T-helper 9 cell (primary cell): ENCODE measurements at places on chromosomes 2 and 18.
A peak's percentile ranks its signal among the peaks of the same experiment; 100 is the strongest.

DNA sequence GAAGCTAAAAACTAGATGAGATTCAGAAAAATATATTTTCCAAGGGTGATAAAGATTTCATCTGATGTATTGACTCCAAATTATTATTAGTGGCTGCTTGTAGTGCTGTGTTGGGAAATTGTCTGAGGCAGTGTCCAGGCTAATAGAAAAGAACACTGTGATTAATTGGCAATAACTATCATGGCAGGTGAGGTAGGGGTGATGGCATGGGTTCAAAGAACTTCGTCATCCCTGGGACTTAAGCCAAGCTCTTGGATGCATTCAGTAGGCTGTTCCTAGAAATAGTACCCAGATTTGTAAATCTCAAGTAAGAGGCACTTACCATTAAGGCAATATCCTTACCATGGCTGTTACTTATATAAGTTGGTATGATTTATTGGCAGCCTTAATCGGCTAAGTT, 13.2 kb upstream of the RAPGEF4 start:
- DNase-seq, result no peak

- no peak for DNase-seq
These were observed 652.7 kb upstream of the FANCL start for GRCh38 chr2:58893656-58894351.

DNA sequence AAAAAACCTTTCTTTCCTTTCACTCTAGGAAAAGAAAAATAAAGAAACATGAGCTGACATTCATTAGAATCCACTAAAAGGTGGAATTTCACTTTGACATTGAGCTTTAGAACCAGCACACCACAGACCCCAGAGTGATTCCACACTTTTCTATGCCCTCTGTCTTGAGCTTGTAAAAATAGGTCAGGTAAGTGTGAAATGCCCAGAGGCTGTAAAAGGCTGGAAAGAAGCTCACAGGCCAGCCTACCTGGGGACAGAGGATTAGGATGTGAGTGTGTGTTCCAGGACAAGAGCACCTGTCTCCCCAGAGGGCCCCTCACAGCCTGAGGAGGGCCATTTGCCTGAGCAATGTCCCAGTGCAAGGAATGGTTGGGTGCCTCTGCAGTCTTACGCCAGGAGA, 56.3 kb upstream of the MYO3B start:
- no peak for DNase-seq

GRCh38 chr2:28633746-28634145, 117.9 kb upstream of the PPP1CB start:
- DNase-seq, result no peak

- no peak for DNase-seq
These were observed 251.8 kb downstream of the ZEB2 start for GRCh38 chr2:144268036-144268678.

DNA sequence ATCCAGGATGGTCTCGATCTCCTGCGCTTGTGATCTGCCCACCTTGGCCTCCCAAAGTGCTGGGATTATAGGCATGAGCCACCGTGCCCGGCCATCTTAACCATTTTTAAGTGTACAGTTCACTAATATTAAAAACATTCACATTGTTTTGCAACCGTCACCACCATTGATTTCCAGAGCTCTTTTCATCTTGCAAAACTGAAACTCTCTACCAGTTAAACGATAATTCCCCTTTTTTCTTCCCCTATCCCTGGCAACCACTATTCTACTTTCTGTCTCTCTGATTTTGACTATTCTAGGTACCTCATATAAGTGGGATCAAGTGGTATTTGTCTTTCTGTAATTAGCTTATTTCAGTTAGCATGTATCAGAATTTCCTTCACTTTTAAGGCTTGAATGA, 16.8 kb upstream of the NEUROD1 start:
- DNase-seq, result no peak

DNA sequence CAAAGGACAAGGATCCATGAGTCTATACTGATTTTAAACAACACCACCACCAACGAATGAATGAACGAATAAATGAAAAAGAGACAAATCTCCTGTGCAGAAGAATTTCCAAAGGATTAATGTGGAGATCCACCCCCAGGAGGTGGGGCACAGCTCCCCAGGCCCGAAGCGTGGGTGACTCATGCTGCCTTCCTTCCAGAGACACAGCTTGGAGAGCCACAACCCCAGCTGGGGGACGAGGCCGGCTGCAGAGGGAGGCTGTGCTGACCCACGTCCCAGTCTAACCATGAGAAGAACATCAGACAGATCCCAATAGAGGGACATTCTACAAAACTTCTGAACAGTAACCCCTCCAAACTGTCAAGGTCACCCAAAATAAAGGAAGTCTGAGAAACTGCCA, 557.3 kb upstream of the SALL3 start:
- no peak for DNase-seq

GRCh38 chr2:152241948-152242729, 66.6 kb upstream of the STAM2 start:
- no peak for DNase-seq

DNA sequence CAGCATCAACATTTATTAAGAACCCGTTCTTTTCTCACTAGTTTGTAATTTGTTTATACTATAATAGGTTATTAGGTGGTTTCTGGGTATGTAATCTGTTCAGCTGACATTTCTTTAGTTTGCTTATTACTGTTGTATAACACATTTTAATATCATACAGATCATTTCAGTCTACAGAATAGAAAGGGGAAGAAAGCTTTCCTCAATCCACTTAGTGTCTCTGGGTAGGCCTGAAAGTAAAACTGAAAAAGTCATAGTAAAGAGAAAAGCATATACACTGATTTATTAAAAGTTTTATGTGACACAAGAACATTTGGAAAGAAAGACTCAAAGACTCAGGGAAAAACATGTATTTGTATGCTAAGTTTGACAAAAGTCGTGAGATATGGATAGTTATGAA, 16.8 kb upstream of the KCNJ3 start:
- DNase-seq, result no peak

DNA sequence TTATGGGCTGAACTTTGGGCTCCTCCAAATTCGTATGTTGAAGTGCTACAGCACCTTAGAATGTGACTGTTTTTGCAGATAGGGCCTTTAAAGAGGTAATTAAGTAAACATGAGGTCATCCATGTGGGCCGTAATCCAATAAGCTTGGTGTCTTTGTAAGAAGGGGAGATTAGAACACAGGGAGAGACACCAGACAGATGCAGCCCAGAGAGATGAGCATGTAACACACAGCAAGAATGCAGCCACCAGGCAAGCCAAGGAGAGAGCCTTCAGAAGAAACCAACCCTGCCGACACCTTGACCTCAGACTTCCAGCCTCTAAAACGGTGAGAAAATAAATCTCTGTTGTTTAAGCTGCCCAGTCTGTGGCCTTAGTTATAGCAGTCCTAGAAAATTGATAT, 74.3 kb downstream of the HRH4 start:
- no peak for DNase-seq

GRCh38 chr2:121972203-121972602, 216.8 kb downstream of the TSN start:
- DNase-seq, result no peak

DNA sequence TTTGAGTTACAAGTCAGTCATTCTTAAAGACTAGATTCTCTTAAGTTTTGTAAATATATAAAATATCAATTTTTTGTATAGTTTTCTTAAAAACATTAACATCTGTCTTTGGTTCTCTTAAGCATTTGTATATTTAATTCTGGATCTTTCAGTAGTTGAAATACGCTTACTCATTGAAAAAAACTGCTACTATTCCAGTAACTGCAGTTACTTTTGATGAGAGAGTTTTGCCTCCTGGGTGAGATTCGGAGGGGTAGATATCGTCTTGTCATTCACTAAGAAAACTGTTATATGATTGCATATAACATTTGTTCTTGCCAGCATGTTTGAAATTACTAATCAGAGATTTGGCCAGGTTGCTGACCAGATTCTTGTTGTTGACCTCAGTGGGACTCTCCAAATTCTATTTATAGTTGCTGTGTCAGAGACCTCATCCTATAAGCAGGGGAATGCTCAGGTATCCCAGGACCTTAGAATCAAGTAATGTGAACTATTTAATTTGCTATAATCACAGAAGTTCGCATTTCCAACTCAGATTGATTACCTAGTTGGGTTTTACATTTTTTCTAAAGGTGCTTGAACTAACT, 7.9 kb downstream of the AGPS start:
- no peak for DNase-seq

- no peak for DNase-seq
These were observed 215.4 kb upstream of the ITGA4 start for GRCh38 chr2:181241797-181242196.

DNA sequence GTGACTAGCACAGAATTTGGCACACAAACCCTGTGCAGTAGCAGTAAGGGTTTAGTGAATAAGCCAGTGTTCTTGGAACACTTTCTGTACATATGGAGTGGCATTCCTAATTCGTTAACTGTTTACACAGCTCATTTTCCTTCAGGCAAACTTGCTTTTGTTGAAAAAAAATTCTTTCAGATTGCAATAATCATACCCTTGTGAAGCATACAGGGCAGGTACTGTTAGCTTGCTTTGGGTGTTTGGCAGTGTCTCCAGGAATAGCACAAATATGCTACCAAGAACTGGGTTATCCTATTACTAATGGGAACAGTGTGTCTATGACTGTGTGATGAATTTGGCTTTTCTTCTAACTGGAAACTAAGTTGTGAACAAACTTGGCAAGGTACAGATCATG, 33.4 kb downstream of the UGP2 start:
- DNase-seq, result no peak

DNA sequence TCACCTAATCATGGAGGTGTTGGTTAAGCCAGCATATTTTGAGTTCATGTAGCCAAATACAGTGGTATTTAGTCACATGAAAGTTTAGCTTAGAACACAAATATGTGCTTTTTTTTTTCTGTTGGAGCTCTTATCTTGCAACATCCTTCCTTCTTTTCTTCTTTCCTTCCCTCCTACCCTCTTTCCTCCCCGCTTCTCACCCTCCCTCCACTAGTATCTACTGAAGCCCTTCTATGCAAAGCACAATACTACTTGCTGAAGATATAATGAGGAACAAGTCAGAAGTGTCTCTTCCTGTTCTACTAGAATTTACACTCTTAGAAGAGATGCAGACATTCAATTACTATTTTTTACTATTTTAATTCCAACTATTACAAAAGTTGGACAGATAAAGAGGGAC, 105.0 kb upstream of the ITGA4 start:
- DNase-seq, result no peak

- no peak for DNase-seq
These were observed 592 bp downstream of the ME2 start for GRCh38 chr18:50879302-50880118.

DNA sequence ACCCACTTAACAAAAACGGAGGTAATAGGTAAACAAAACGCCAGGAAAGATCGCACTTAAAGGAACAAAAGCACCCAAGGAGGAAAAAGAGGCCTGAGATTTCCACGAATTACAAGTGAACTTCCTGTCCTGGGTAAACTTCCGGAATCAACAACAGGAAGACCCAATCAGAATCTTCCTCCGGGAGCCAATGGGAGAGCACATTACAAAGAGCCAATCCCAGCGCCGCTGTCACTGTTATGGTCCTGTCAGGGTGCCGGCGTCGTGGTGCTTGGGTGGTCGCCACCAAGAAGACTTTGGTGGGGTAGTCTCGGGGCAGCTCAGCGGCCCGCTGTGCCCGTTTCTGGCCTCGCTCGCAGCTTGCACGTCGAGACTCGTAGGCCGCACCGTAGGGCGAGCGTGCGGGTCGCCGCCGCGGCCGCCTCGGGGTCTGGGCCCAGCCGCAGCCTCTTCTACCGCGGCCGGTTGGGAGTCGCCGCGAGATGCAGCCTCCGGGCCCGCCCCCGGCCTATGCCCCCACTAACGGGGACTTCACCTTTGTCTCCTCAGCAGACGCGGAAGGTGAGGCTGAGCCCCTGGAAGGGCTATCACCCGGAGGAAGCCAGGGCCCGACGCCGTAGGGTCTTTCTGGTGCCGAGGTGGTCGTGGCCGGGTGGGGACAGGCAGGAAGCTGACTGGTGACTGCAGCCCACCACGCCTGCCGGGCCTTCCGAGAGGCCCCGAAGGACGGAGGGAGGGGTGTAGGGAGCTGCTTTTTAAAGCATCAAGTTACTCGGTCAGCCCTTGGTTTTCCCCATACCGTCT, at the start of gene YIPF4:
TSS of gene YIPF4 (plus strand) at position 231 of the 804 bp plus-strand sequence. CDS start at position 483, 252 bp downstream.
- DNase-seq, result peak; percentile 81

DNA sequence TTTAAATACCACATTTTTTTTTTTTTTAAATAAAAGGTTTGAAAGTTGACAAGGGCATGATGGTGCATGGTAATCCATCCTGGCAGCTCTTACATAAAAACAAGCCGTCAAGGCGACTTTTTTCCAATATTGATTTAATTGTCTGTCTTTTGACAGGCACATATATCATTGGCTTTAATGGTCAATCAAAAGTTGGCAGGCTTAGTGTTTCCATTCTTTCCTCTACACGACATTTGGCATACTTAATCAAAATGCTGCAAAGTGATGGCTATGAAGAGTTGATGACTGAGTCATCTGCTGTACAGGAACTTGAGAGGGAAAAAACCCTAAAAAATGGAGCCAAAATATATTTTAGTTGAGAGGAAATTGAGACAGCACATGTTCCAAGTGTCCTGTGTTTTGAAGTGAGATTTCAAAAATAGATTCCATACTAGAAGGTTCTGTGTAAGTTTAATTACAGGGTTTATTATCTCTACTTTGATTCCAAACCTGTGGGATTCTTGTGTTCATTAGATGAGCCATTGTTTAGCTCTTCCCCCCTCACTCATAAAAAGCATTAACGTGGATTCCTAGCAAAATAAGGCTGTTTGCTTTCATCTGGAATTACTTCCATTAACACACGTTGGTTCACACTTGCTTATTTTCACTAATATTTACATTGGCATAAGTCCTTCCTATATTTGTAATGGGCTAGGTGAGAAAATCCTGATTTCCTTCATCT, 3.2 kb downstream of the TSHZ1 start:
- no peak for DNase-seq

GRCh38 chr2:161141033-161141432, 19.2 kb upstream of the TANK start:
- DNase-seq, result no peak

DNA sequence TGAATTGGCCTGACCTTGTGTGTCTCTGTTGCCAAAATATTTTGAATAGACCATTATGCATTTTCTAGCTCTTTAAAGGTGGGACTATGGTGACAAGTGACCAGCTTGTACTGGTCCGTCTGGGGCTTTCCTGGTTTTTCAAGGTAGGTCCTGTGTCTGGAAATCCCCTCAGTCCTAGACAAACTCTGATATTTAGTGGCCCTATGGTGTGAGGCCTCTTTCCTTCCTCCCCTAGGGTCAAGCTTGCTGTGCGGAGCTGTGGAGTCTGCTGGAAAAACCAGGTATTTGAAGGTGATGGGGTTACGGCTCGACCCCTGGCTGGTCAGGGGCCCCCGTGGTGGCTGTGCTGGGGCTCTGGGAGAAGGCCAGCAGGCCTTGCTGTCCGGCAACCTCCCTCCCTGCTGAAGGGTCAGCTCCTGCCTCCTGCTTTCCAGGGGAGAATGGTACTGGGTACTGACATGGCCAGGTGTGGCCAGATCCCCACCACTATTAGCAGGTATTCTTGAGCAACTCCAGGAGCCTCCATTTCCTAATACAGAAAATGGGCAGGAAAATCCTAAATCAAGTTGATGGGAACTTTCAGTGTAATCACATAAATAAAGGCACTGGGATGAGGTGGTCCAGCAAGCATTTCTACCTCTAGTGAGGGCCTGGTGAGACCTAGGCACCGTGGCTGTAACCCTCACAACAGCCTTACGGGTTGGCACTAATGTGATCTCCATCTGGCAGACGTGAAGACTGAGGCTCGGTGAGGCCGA, 86.2 kb upstream of the HS6ST1 start:
- no peak for DNase-seq
